GM23248 (cell line): ENCODE measurements at places on chromosomes 1 and 21. TPM values are rescaled to one million over a fixed set of nuclear protein-coding genes. Genes with fewer than 3 reads are reported as not detected.

GRCh38 chr1:234586892-234587485 is 23.0 kb downstream of the IRF2BP2 start:
- DNase-seq: no peak

- no peak for DNase-seq
Measured at GRCh38 chr21:34675871-34676270, 7.1 kb downstream of the CLIC6 start.

DNA sequence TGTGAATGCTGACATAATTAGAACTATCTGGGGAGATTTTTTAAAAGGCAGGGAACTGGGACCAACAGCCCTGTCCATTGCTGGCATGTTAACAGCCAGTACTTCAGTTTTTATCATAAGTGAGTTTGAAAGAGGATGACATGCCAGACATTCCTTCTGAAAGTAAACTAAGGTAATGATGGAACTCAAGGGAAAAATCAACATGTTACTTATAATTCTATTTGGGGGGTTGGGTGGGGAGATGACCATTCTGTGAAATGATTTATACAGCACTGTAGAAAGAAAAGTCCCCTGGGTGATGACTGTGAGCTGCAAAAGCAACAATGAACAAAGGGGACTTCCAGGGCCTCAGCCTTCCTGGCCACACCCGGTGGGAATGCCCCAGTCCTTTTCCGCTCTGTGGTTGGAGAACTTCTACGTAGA is 5.4 kb upstream of the LAMC2 start:
- DNase-seq: peak; percentile 91

GRCh38 chr1:227776331-227776771 is 39.1 kb upstream of the PRSS38 start:
- DNase-seq: peak; percentile 93

GRCh38 chr1:30405081-30405480 is 318.3 kb downstream of the MATN1 start:
- no peak for DNase-seq

DNA sequence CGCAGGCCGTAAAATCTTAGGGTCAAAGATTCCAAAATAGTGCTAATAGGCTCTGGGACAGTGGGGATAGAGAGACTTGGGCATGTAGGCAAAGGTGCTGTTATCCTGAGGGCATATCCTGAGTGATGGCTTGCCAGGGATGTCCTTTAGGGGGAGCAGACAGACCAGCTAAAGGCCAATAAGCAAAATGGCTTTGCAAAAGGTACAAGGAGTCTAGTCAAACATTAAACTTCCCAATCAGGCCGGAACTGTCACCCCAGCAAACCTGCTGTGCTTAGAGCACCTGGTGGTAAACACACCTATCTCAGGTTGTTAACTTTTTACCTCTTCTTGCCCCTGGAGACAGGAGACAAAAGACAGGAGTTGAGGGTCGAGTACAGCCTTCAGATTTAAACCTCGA is 49.1 kb downstream of the TRABD2B start:
- DNase-seq: no peak

DNA sequence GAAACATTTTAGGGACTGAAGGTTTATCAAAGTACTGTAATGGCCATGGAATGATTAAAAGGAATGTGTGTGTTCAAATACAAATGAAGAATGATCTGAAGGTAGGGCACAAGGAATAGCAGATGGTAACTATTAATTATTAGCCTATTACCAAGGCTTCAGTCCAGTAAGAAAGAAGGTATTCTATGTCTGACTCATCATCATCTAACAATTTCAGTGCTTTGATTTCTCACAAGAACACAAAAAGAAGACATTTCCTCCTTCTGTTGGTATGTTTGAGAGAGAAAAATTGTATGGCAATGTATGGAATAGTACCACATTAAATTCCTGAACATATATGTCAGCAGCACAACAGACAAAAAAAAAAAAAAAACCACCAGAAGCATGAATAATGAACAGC is 57.5 kb downstream of the TYW3 start:
- DNase-seq: no peak

DNA sequence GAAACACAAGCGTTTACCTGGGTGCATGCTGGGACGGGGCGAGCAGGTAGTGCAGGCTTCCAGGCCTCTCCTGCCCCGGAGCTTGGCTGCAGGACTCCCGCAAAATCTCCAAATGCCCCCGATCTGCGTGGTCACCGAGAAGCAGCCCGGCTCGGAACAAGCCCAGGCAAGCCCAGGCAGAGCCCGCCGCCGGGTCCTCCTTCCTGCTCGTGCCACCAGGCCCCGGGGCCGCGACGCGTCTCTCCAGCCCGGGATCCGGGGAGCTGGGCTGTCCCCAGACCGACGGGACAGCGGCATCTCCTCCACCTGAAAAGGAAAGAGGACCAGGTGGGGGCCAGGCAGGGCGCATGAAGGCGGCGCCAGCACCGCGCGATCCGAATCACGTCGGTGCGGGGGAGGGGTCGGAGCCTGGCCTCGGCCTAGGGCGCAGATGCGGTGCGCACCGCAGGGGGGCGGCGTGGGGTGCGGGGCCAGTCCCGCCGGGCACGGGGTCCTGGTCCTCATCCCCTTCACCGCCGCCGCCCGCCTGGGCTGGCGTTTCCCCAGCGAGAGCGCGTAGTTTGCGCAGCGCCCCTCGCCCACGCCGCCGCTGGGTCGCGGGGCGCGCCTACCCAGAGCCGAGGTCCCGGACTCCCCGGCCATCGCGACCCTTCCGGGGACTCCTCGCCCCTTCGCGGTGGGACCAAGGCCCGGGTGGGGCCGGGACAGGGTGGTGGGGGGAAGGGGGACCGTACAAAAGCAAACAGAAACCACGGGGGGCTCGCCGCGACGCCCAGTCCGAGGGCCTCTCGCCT is 52.4 kb upstream of the H6PD start:
- DNase-seq: peak; percentile 72

RGS13 gene
- not detected in 2 replicates for polyA plus RNA-seq

OXCT2 gene
- 0.37 and 0.69 TPM in 2 replicates for polyA plus RNA-seq
